Ammon's horn (tissue), 1 donor: ENCODE measurements at places on chromosomes 11 and 22.

GRCh38 chr11:68521969-68522652, 61.6 kb downstream of the PPP6R3 start:
- no peak for DNase-seq

GRCh38 chr11:66251809-66252208, 16.6 kb upstream of the RAB1B start:
- no peak for DNase-seq

DNA sequence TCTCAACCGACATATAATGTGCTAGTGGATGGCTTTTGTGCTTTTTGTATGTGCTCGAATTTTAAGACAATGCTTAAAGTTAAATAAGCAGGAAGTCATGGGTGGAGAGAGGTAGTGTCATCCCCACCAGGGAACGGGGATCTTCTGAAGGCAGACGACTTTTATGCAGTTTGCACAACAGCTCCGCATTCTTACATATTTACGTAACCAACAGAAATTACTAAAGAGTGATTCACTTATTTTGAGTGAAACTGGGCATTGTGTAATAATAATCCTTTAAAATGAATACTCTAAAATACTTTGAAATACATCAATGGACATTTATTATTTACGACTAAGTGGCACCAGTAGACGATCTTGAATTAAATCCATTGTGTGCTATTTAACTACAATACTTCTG, 305.1 kb downstream of the CNTN5 start:
- DNase-seq = no peak

DNA sequence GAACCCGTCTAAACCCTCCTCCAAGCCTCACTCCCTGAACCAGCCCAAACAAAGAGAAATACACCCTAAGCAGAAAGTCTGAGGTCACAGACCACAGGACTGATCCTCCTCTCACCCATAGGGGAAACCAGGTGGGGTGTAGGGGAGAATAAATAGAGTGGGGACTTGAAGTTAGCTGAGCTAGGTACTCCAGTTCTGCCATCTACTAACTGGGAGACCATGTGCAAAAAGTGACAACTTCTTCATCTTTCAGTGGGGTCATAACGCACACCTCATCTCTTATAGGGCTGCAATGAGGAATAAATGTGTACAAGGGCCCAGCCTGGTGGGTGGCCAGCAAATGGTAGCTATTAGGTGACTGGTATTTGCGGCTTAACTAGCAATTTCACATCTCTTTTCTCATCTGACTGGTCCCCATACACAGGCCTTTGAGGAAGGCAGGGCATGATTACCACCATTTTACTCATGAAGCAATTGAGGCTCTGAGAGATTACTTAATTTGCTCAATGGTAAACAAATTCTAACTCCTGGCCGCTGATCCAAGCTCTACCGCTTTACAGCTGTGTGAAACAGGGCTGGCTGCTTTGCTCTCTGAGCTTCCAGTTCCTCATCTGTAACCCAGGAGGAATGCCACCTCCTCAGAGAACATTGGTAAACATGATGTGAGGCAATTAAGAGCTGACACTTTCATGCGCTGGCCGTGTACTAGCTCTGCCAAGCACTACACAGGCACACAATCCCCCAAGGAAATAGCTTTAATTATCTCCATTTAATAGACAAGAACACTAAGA, 16.6 kb downstream of the TBC1D10A start:
- DNase-seq = peak; percentile 45

DNA sequence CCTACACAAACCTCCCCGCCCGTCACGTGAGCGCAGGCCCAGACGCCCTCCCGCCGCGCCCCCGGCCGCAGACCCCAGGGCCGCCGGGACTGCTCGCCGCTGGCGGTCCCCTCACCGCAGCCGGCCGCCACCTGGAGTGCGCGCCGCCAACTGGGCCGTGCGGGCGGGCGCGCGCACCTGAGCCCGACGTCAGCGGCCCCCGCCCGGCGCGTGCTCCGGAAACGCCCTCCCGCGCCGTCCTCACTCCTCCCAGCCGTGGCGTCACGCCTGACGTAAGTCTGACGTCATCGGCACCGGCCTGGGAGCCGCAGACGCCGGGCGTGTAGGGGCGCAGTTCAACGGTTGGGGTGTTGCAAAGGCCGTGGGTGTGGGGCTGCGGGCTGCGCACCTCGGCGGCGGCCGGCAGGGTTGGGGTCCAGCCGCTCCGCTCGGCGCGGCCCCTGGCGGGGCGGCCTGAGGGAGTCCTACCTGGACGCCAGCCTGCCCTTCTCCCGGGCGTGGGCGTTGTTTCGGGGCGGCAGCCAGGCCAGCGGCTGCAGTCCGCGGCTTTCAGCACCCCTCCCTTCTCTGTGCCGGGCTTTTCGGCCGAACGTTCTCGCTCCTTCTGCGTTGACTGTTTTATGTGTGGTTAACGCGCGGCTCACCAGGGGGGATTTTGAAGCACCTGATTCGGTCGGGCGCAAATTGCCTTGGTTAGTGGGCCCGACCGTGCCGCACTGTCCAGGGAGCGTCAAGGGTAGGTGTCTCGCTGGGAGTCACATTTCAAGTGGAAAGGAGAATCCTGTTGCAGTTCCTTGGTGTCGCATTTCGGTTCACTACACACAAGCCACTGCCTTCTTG, at the start of gene JOSD1:
Gene JOSD1 (minus strand): TSS at position 155 of the 840 bp plus-strand sequence. CDS start 956 bp downstream, outside the sequence.
- DNase-seq = peak; percentile 97

DNA sequence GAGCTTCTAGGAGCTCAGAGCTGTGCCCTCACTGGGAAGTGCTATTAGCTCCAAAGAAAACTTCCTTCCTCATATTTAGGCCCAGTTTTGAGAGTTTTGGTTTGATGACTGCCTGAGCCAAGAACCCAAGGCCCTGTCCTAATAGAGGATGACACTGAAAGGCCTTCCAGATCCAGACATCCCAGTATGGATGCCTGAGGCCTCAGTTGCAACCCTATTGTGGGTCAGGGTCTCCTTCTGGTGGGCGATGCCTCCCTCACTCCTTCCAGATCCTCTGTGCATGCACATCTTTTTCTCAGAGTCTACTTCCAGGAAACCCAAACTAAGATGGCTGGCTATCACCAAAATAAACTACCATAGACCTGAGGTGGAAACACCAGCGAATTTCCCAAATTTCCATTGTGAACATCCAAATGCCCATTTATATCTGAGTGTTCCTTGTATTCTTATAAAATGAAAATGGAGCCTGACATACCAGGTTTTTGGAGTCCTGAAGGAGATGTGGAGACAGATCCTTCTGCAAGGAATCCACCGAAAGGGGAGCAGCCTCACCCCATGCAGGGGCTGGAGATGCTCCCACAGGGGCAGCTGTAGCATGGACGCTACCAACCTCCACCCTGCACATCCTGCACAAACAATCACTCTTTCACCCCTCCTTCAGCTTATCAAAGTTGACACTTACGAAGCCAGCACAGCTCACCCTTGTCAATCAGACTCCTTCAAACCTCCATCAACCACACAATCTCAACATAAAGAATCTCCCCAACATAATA, 61.1 kb downstream of the GGTLC2 start:
- no peak for DNase-seq

GRCh38 chr11:93849751-93850593, 446 bp downstream of the VSTM5 start:
- no peak for DNase-seq

DNA sequence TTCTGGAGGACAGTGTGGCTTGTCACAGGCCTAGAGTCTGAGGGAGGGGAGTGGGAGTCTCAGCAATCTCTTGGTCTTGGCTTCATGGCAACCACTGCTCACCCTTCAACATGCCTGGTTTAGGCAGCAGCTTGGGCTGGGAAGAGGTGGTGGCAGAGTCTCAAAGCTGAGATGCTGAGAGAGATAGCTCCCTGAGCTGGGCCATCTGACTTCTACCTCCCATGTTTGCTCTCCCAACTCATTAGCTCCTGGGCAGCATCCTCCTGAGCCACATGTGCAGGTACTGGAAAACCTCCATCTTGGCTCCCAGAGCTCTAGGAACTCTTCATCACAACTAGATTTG, 13.0 kb downstream of the PIK3IP1 start:
- DNase-seq = no peak

DNA sequence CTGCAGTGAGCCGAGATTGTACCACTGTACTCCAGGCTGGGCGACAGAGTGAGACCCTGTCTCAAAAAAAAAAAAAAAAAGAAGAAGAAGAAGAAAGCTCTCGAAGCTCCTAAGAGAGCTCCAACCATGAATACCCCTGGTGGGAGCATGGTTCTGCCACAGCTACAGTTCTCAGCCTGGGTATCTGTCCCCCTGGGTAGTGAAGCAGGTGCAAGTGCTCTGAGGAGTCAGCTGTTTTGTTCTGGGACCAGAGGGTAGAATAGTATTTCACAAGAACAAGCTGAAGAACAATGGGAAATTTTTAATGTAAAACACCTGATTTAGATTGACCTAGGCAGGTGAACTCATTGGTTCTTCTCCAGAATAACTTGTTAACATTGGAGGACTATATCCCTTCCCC, 4.3 kb upstream of the HYOU1 start:
- no peak for DNase-seq

DNA sequence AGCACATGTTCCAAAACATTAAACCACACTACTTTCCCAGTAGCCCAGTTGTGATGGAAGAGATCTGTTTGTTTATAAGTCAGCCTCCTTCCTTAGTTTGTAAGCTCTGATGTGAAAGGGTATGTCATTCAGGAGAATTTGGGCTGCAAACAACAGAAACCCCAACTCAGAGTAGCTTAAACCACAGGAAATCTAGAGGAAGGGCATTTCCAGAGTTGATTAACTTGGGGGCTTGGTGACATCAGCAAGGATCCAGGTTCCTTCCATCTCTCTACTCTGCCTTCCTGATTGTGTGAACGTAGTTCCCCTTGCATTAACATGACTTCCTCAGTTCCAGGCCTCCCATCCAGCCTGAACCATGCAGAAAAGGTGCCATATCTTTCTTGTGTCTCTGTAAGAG, 6.5 kb upstream of the FJX1 start:
- DNase-seq = no peak

DNA sequence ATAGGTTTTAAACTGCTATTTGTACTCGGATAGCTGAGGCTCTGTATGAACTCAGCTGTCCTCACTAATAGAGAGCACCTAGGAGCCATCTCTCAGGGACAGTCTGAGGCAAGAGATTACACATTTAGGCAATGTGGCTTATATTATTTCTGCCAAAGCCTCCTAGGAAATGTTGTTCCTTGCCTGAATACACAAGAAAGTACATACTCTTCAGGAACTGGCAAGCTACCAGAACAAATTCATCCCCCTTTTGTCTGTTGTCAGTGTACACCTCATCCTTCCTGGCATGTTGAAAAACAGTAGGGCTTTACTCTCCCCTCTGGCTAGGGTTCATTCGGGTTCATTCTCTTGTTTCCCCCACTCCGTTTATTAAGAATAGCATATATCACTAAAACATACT, 615.9 kb upstream of the FAT3 start:
- no peak for DNase-seq

DNA sequence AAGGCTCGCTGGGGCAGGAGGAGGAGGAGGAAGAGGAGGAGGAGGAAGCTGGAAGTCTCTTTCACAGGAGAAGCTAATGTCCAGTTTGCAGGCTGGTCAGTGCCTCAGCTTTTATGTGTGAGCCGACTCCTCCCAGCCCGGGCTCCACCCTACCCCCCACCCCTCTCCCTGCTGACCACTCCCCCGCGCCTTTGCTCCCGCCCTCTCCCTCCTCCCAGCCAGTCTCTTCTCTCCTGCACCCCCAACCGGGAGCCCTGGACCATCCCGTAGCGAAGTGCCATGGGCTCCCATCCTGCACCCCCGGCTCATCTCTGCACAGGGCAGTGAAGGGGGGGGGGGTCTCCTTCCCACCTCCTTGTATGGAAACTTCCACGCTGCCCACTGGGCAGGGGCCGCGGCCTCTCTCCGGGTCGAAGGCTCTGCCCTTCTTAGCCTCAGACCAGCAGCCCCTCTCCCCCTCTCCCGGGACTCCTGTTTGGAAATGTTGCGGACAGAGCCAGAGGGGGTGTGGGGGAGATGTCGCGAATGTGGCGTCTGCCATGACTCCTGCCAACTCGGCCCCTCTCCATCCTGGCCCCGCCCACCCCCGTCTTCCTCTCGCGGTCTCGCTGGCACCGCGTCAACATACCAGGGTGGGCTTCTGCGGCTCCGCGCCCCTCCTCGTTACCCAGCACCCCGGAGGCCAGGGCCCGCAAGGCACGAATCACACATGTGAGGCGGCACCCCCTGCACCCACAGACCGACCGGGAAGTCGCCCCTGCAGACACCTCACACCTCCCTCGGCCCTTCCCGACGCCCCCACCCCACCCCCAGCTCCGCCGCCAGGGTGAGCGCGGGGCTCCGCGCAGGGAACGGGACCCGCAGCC, 1.8 kb downstream of the IGF2 start:
- no peak for DNase-seq

DNA sequence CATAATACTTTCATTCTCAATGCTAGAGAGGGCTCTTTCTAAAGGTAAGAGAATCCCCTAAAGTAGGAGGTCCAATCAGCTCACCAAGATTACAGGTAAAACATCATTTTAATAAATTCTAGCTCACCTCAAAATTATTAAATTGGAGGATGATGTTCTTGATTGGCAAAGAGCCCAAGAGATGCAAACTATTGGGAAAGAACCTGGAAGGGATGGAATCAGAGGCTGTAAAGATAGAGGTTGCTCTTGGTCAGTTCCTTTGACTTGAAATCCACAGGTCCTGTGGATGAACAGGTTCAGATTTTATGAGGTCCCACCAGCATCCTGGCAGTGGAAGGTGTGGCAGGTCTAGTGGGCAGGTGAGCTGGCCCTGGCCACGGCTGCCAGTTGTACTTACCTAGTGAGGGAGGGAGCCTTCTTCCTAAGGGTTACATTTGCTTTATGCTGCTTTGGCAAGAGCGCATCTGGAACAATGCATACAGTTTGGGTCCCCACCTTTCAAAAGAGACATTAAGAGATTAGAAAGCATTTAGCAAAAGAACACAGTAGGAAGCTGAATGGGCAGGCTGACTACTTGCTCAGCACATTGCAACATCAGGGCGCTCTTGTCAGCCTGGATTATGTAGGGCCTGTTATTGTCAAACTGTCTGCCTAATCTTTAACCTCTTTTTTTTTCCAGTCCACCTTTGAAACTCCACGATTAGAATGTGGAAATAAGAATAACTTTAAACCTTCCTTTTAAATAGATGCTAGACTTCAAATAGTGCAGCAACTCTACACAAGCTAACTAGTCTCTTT, 97.0 kb downstream of the RDX start:
- DNase-seq = no peak

GRCh38 chr11:107804211-107804610, 54.4 kb downstream of the SLC35F2 start:
- DNase-seq = no peak
